Neural crest cell (in vitro differentiated cells): ENCODE measurements at places on chromosomes 1 and 21.

- no peaks in the 10 kb centered on the region for H3K36me3 ChIP-seq
- no peak overlapping the region for H3K27ac ChIP-seq
- H3K27me3 ChIP-seq, result no peaks in the 10 kb centered on the region
- no peaks in the 10 kb centered on the region for H3K4me1 ChIP-seq
These were observed 127.1 kb upstream of the C1orf105 start for GRCh38 chr1:172293429-172293828.

- H3K27ac ChIP-seq, result peak overlapping the region; percentile 79
- H3K4me3 ChIP-seq, result peak overlapping the region; percentile 91
- DNase-seq, result peak; percentile 8
- H3K36me3 ChIP-seq, result no peaks in the 10 kb centered on the region
- H3K27me3 ChIP-seq, result no peaks in the 10 kb centered on the region
These were observed 1.0 kb upstream of the KAZN start for GRCh38 chr1:14597343-14598006.

GRCh38 chr21:42692688-42693087, 39.3 kb downstream of the PDE9A start:
- peaks cover 8% of the 10 kb centered on the region for H3K36me3 ChIP-seq
- no peak overlapping the region for H3K4me3 ChIP-seq
- DNase-seq, result no peak
- H3K4me1 ChIP-seq, result no peaks in the 10 kb centered on the region
- no peak overlapping the region for H3K27ac ChIP-seq
- H3K27me3 ChIP-seq, result no peaks in the 10 kb centered on the region

DNA sequence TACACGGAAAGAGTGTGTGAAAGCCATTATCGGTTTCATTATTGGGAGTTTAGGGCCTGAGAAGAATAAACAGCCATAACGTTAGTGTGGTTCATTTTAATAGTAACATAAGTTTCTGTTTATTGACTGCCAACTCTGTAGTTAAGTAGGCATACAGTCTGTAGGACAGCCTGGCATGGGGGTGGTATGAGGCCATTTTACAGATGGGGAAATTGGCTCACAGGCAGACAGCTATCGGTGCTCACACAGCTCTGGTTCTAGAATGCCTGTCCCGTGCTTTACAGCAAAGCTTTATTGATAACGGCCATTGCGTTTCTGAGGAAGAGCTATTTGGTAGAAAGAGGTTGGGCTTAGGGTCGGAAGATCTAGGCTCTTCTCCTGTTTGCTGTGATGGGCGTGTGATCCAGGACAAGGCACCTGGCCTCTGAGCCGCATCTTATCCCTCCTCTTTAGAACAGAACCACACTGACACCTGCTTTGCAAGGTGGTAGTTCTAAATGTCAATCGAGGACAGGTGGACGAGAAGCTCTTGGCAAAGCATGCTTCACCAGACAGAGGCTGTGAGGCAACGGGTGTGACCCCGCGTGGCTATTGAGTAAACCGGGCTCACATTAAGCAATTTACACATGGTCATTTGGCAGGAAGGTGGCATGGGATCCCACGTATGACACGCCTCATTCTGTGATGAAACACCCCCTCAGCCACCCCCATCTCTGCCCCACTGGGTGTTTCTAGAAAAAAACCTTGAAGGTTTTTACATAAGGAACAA, 14.9 kb downstream of the ETS2 start:
- no peak overlapping the region for H3K4me3 ChIP-seq
- H3K36me3 ChIP-seq, result peaks cover 44% of the 10 kb centered on the region
- no peak for DNase-seq
- H3K4me1 ChIP-seq, result no peaks in the 10 kb centered on the region
- H3K27ac ChIP-seq, result no peak overlapping the region

- H3K36me3 ChIP-seq, result no peaks in the 10 kb centered on the region
- H3K4me1 ChIP-seq, result peaks cover 23% of the 10 kb centered on the region
- H3K27ac ChIP-seq, result no peak overlapping the region
- H3K27me3 ChIP-seq, result peaks cover 12% of the 10 kb centered on the region
These were observed 237.4 kb upstream of the RAB4A start for GRCh38 chr1:229033480-229033879.

GRCh38 chr1:119646521-119647227, 1.4 kb downstream of the ZNF697 start:
- no peak for DNase-seq
- H3K27ac ChIP-seq, result peak overlapping the region; percentile 99
